ENCODE measurements at places on chromosomes 7 and 10. TPM values are rescaled to one million over a fixed set of nuclear protein-coding genes. Genes with fewer than 3 reads are reported as not detected.
A peak's percentile ranks its signal among the peaks of the same experiment; 100 is the strongest.

GRCh38 chr10:44463511-44464121 is 78.7 kb upstream of the CXCL12 start:
- no peaks in the 10 kb centered on the region for H3K36me3 ChIP-seq
- H3K27me3 ChIP-seq = no peaks in the 10 kb centered on the region
- peaks cover 3% of the 10 kb centered on the region for H3K4me1 ChIP-seq

GRCh38 chr7:131026297-131027000 is 292.4 kb upstream of the KLF14 start:
- DNase-seq = no peak
- peak overlapping the region; percentile 72 for H3K27ac ChIP-seq
- peaks cover 54% of the 10 kb centered on the region for H3K4me1 ChIP-seq
- H3K27me3 ChIP-seq = no peaks in the 10 kb centered on the region

DNA sequence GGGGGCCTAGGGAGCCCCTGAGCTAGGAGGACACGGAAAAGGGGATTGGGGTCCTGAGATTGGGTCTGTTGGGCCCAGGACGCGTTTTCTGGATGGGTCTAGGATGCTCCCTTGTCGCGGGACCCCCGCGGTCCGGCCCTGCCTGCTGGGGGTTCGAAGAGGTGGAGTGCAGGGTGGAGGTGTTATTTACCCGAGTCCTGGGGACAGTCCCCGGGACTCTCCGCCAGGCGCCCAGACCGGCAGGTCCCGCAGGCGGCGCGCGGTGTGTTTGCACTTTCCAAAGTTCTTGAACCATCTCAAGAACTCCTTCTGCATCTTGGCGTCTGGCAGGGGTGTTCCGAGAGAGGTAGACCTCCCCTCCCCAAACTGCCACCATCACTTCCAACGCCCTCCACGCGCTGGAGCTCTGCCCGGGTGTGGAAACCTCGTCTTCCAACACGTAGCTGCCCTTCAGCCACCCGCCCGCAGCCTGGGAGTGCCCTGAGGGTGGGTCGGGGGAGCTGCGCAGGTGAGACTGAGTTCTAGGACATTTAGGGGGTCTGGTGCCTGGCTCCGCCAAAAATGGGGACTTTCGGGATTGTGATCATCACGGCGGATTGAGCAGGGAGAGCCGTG is 569 bp downstream of the CAV1 start:
- peak overlapping the region; percentile 69 for H3K4me3 ChIP-seq
- peak; percentile 73 for DNase-seq
- H3K36me3 ChIP-seq = no peaks in the 10 kb centered on the region
- H3K27me3 ChIP-seq = no peaks in the 10 kb centered on the region
- H3K4me1 ChIP-seq = peaks cover 44% of the 10 kb centered on the region
- peak overlapping the region; percentile 99 for H3K27ac ChIP-seq

DNA sequence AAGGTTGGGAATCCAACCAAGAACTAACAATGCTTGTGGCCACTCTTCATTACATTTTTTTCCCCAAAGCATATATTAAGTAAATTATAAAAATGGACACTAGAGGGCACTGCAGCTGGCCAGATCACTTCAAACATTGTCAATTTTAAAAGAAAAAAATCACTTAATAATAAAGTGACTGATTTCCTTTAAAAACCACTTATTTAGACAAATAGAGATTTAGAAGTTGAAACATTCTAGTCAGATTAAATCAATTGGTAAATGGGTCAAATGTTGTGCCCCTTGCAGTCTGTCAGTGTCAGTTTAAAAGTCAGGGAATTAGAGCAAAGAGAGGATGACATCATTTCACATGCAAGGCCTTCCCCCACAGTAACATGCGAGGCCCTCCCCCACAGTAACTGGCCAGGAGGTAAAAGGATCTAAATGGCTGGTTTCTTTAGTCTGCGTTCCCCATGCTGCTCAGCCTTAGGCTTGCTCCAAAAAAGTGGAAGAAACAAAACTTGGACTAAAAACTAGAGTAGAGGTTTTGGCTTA is 177.9 kb downstream of the SKAP2 start:
- no peaks in the 10 kb centered on the region for H3K36me3 ChIP-seq
- H3K4me1 ChIP-seq = no peaks in the 10 kb centered on the region
- H3K4me3 ChIP-seq = no peak overlapping the region
- no peak overlapping the region for H3K27ac ChIP-seq
- no peaks in the 10 kb centered on the region for H3K27me3 ChIP-seq

GRCh38 chr7:153432063-153432462 is 620.1 kb upstream of the DPP6 start:
- no peaks in the 10 kb centered on the region for H3K4me1 ChIP-seq
- H3K4me3 ChIP-seq = no peak overlapping the region
- H3K27ac ChIP-seq = no peak overlapping the region
- H3K36me3 ChIP-seq = no peaks in the 10 kb centered on the region
- H3K27me3 ChIP-seq = no peaks in the 10 kb centered on the region
- peak; percentile 3 for DNase-seq

DNA sequence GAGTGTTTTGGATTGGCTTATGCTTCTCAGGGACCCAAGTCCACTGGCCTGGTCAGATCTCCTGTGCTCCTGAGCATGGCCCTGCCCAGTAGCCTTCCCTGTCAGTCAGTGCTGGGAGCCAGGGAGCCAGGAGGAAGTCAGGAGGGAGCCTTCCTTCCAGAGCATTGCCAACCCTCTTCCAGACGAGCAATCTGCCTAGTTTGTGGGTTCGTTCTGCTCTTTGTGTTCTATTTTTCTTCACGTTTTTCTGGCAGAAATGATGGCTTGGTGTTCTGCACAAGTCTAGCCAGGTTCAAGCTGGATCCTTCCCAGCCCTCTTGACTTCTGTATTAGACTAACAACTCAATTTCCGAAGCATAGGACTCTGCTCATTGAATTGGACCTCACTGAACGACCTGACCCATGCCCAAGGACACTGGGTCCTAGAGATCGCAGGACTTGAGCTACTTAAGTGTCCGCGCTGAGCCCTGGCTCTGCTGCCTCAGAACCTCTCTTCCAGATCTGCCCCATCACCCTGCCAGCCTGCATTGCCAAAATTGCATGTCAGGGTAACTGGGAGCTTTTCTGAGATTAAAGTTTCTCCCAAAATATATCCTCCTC is 76.2 kb upstream of the MPP7 start:
- H3K36me3 ChIP-seq = no peaks in the 10 kb centered on the region
- no peak overlapping the region for H3K4me3 ChIP-seq
- DNase-seq = peak; percentile 83
- no peaks in the 10 kb centered on the region for H3K4me1 ChIP-seq

GRCh38 chr10:14153570-14154055 is 177.1 kb downstream of the FRMD4A start:
- H3K4me3 ChIP-seq = no peak overlapping the region
- no peaks in the 10 kb centered on the region for H3K27me3 ChIP-seq
- H3K27ac ChIP-seq = no peak overlapping the region

DNA sequence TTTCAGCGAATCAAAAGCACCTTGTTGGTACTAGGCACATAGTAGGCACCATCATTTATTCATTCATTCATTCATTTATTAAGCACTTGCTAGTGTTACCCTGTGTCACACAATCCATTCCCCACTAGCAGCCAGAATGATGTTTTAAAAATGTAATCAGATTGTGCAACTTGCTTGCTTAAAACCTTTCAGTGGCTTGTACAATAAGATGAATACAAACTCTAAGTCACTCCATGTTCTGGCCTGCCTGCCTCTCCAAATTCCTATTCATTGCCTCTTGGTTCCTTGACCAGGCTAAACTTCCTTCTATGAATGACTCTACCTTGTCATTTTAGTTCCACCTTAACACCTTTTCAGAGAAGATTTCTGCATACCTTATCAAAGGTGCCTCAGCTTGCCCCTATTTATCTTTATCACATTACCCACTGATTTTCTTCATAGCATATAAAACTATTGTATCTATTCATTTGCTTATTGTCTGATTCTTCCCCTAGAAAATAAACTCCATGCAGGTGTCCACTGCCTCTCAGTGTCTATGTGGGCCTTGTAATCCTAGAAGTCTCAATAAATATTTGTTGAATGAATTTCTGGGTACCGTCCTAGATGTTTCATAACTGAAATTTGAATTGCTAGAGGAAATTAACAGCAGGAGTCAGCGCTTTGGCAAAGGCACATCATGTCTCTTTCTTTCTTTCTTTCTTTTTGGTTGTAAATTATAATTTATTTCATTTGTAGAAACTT is 169.5 kb downstream of the TMEM26 start:
- H3K4me1 ChIP-seq = no peaks in the 10 kb centered on the region
- no peak overlapping the region for H3K4me3 ChIP-seq
- no peak overlapping the region for H3K27ac ChIP-seq
- no peak for DNase-seq
- H3K36me3 ChIP-seq = no peaks in the 10 kb centered on the region

- H3K27me3 ChIP-seq = no peaks in the 10 kb centered on the region
- no peaks in the 10 kb centered on the region for H3K4me1 ChIP-seq
- DNase-seq = no peak
- no peak overlapping the region for H3K27ac ChIP-seq
These were observed 11.3 kb upstream of the DPYSL4 start for GRCh38 chr10:132175408-132175807.

GRCh38 chr10:20890491-20891337 is 6.4 kb downstream of the NEBL start:
- no peak for DNase-seq
- H3K27ac ChIP-seq = no peak overlapping the region
- H3K4me3 ChIP-seq = no peak overlapping the region
- peaks cover 4% of the 10 kb centered on the region for H3K36me3 ChIP-seq
- no peaks in the 10 kb centered on the region for H3K27me3 ChIP-seq

GRCh38 chr7:92904244-92905131 is 68.1 kb upstream of the CDK6 start:
- no peak for DNase-seq
- no peaks in the 10 kb centered on the region for H3K4me1 ChIP-seq
- no peaks in the 10 kb centered on the region for H3K36me3 ChIP-seq
- H3K27ac ChIP-seq = no peak overlapping the region
- no peak overlapping the region for H3K4me3 ChIP-seq

DNA sequence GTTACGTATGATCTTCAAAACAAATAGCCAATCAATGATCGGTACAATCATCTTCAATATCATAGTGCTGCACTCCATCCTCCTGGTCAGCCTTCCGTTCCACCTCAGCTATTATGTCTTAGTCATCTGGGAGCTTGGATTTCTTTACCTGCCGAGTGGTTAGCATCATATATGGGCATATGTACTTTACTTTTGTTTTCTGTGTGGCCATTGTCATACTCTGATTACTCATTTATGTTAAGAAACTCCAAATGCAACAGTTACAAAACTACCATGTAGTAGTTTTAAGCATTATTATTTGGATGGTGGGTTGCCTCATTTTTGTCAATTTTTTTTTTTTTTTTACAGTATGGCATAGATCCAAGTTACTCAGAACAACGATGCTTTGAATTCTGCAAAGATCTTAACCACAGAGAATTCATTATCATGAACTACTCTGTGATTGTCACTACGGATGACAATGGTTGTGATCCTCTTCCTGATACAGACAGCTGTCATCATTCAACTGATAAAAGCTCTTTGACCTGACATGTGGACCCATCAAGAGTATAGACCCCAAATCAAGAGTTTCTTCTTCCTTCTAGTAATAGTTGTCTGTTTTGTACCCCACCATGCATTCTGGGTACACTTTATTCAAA is 52.1 kb upstream of the NME8 start:
- DNase-seq = no peak
- H3K27ac ChIP-seq = no peak overlapping the region
- no peak overlapping the region for H3K4me3 ChIP-seq
- no peaks in the 10 kb centered on the region for H3K36me3 ChIP-seq

DNA sequence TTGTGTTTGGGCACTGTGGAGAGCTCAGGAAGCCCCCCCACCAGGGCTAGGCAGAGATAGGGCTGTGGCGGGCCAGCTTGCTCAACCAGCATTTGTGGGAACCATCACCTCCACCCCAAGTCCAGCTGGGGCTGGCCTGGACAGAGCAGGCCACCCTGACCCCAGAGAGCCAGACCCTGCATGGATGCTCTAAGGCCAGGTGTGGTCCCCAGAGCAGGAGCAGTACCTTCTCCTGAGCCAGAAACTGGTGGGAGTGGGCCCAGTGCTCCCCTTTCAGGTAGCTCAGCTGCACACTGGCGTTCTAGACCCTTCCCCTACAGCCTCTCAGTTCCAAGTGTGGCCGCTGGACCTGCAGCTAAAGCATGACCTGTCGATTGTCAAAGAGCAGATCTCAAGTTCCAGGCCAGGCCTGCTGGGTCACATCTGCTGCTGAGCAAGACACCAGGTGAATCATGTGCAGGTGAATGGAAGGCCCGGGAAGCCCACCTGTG is 57.2 kb downstream of the RASGEF1A start:
- no peak overlapping the region for H3K27ac ChIP-seq
- no peaks in the 10 kb centered on the region for H3K27me3 ChIP-seq
- H3K4me1 ChIP-seq = no peaks in the 10 kb centered on the region
- no peaks in the 10 kb centered on the region for H3K36me3 ChIP-seq

- H3K4me3 ChIP-seq = no peak overlapping the region
- H3K36me3 ChIP-seq = no peaks in the 10 kb centered on the region
- no peaks in the 10 kb centered on the region for H3K27me3 ChIP-seq
- H3K4me1 ChIP-seq = no peaks in the 10 kb centered on the region
These were observed 174.7 kb downstream of the HERPUD2 start for GRCh38 chr7:35519971-35520809.

DNA sequence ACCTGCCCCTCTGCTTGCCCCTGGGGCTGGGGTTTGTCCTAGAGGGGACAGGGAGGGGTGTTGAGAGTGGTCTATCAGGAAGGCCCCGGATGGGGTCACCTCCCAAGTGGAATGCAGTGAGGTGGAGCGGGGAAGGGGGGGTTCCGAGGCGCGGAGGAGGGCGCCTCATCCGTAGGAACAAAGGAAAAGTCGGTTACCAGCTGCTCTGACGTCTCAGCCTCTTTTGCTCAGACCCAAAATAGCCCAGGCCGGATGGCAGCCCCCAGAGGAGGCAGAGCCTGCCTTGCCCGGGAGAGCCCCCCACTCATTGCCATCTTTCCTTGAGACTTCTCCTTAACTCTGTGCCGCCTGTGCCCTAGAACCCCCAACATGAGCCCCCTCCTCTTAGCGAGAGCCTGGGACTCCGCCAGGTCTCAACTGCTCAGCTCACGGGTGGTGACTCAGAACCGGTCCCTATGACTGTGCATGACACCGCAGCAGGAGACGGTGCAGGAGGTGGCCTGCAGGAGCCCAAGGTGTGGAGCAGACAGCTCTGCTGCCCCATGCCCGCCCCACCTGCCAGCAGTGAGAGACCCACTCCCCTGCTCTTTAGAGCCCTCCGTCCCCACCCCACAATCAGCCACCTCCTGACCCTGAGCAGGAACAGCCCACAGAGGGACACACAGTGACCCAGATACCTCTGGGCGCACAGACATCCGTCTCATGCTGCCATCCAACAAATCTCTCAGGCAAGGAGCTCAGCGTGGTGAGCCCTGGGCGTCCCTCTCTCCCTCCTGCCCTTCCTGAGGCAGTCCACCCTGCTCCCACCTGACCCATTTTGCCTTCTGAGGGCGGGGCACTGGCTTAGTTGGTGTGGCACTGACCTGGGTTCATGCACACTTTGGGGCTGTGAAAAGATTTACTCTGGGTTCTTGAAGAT is 13.1 kb downstream of the STX1A start:
- H3K27me3 ChIP-seq = no peaks in the 10 kb centered on the region
- DNase-seq = no peak
- no peaks in the 10 kb centered on the region for H3K36me3 ChIP-seq
- H3K4me3 ChIP-seq = no peak overlapping the region
- H3K27ac ChIP-seq = no peak overlapping the region
- H3K4me1 ChIP-seq = no peaks in the 10 kb centered on the region

TAS2R4 gene
- 3.6 TPM for total RNA-seq

TSPAN12 gene
- total RNA-seq = 43.8 TPM

ABCC2 gene
- total RNA-seq = 1.0 TPM

STOX1 gene
- 14.9 TPM for total RNA-seq

CALML3 gene
- total RNA-seq = not detected

ASZ1 gene
- not detected for total RNA-seq

BRAT1 gene
- 51.8 TPM for total RNA-seq

UPK3B gene
- total RNA-seq = 1.5 TPM

ANXA8L1 gene
- not detected for total RNA-seq
